RWPE2 (cell line): ENCODE measurements at places on chromosomes 1 and 21.

- no peak for DNase-seq
Measured at GRCh38 chr1:86504895-86505563, 36.3 kb downstream of the CLCA1 start.

DNA sequence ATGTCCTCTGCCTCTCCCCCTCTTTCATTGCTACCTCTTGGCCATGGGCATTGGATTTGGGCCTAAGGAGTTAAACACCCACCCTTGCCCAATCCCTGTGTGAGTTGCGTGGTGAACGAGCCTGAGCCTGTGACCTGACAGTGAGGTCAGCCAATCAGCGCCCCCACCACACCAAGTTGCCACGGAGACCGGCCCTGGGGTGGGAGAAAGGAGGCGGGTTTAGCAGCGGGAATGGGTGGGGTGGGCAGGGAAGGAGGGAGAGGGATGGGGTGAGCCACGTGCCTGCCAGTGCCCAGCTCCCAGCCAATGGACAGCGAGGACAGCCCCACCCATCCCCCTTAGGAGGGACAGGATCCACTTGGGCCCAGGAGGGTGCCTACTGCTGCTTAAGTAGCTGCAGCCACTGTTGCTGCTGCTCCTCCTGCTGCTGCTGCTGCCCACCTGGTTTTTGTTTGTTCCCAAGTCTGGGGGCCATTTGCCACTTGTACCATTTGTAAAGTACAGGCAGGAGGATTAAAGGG lies 9.5 kb downstream of the ZBTB7B start:
- peak; percentile 90 for DNase-seq

- no peak for DNase-seq
Measured at GRCh38 chr1:230067419-230067870, 407 bp downstream of the GALNT2 start.

DNA sequence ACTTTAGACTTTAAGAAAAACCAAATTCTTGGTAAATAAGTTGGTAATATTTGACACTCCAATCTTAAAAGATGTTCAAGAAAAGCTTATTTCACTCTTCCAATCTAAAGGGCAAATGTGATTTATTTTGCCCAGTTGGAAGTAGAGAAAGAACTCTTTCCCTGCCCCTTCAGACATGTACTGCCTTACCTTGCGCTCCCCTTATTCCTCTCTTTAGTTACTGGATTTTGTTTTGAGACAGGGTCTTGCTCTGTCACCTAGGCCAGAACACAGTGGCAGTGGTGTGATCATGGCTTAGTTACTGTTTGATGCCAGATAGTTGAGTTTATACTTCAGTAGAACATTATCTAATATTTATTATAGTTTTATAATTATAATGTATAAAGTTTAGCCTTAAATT lies 27.5 kb downstream of the FUBP1 start:
- DNase-seq: no peak

GRCh38 chr1:197106869-197107268 lies 39.6 kb downstream of the ASPM start:
- no peak for DNase-seq

DNA sequence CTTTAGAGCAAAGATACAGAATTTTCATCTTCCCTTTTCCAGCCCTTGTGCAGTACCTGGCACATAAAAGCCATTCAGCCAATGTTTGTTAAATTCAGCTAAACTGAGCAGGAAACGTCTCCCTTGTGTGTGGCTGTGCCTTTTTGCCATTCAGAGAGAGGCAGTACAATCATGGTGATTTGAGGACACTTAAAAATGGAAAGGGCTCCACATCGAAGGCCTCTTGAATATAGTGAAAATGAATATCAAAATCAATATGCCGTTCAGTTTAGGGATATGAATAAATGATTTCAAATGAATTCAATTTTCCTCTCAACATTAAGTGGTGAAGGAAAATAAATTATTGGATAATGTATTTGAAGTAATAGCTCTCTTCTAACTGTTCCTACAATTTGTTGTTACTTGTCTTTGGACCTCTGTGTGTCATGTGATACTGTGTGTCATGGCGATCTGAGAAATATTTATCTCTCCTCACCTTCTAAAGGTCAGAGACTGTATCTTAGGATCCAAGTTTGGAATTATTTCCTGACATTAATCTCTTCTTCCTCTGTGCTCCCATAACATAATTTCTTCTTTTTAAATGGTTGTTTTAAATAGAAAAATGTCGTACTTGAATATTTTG lies 355.6 kb upstream of the ST6GALNAC5 start:
- DNase-seq: no peak

DNA sequence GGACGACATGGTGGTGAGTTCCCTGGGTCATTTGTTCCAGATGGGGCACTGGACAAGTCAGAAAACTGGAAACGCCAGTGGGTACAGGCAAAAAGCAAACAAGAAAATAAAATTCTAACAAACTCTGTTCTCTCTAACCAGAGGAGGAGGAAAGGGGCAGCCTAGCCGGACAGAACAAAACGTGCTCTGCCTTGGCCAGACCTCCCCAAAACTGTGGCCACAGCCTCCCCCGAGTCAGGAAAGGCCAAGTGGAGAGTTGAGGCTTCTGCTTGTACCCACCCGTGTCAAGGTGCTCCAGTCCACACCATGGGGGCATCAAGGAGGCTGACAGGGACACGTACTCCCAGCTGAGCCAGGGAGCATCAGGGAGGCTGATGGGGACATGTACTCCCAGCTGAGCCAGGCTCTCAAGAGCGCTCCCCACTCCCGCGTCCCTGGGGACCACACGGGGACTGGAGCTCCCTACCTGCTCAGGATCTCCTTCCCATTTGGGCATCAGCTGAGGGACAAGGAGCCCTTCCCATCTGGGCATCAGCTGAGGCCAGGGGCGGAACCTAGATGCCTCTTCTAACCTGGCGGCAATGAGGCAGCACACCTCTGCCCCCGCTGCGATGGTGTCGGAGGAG lies 154.8 kb upstream of the COL6A1 start:
- peak; percentile 49 for DNase-seq

GRCh38 chr1:113871597-113872113 lies at the start of gene PTPN22:
Gene PTPN22 (minus strand): TSS chr1:113871712.
- DNase-seq: no peak

DNA sequence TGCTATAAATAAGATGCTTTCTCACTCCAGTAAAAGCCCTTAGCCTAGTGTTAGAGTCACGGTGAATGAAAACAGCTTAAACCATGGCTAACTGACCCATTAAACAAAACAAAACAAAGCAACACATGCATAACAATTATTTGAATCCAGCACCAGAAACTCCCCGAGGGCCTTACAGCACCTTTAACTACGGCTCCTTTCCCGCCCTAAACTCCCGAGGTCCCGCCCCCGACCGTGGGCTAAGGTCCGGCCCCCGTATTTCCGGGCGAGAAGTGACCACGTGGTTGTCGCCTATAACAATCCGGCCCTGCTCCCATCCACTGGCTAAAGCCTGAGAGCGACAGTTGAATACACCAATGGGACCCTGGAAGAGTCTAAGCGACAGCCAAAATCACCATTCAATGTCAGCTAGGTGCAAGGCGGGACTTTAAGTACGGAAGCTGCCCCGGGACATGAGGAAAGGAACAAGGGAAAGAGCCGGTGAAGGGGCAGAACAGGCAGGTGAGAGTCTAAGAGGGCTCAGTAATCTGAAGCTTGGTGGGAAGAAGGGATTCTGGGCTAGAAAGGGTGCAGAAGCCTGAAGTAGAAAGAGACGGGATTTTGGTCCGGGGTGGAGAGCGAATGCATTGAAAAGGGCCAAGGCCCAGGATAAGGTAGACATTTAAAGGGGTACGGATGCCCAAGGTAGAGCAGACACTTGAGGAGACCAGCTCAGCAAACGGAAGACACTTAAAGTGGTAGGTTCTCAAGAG lies at the start of gene FLAD1:
FLAD1 (plus strand) TSS at position 448 of the 752 bp plus-strand sequence. CDS start 351 bp downstream, outside the sequence.
- peak; percentile 98 for DNase-seq

DNA sequence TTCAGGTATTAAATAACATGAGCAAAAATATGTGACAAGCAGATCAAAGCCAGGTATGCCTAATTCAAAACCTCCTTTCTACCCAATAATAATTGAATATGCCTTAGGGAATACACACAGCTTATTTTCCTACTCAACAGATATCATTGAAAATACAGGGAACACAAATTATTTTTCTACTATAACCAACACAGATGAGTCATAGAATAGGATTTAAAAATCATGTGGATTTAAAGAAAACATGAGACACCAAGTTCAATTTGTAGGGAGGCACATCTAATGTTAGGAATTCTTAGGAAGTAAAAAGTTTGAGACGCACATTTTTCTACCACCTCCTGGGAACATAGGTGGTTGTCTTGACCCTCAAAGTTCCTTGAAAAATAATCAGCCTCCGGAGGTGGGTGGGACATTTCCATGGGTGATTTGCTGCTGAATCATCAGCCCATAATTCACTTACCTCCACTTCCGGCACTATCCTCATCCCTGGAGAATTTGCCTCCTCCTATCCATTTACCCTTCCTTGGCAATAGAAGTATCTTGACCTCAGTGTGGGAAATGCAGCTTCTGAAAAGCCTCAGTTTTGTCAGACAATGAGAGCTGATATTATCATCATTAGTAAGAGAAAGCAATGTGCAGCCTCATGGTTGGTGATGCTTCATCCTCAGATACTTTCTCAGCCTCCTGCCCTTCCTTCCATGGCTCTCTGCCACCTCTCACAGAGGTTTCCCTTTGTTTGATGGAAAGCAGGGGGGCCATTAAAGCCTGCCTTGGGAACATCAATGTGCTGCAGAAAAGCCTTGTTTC lies 33.5 kb upstream of the RGS4 start:
- peak; percentile 85 for DNase-seq

DNA sequence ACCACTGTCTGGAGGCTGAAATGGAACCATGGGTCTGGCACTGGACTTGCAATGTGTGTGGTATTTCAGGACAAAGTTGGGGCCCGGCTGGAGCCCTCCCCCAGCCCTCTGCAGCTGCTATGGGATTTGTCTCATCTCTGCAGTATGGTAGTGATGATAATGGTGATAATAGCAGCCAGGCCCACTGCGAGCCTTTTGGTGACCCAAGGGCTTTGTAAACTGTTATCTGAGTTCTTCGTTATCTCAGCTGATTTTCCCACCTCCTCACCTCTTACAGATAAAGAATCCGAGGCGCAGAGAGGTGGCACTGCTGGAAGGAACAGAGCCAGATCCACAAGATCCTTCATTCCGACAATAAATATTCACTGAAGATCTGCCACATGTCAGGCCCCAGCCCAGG lies 11.7 kb upstream of the WNT4 start:
- no peak for DNase-seq

DNA sequence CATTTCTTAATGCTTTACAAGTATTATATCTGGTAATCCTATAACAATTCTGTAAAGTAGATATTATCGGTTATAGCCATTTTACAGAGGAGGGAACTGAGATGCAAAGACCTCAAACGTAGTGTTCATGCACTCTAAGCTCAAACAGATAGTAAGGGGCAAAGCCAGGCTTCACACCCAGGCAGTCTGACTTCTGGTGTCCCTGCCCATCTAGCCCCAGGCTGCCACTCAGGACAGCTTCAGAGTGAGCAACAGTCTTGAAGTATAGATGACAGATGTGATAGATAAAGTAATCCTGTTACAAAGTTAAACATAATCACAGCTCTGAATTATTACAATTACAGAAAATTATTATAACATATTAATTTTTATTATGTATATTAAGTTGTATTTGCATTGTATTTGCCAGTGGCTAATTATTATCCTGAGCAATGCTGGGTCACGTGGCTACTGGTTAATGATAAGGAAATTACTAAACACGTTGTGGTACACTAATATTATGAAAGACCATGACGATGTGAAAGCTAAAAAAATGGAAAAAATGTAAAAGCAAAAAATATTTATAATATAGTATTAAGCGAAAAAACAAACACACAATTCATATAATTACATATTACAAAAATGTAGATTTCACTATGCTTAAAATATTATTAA lies 6.1 kb upstream of the TRAF3IP3 start:
- DNase-seq: no peak

DNA sequence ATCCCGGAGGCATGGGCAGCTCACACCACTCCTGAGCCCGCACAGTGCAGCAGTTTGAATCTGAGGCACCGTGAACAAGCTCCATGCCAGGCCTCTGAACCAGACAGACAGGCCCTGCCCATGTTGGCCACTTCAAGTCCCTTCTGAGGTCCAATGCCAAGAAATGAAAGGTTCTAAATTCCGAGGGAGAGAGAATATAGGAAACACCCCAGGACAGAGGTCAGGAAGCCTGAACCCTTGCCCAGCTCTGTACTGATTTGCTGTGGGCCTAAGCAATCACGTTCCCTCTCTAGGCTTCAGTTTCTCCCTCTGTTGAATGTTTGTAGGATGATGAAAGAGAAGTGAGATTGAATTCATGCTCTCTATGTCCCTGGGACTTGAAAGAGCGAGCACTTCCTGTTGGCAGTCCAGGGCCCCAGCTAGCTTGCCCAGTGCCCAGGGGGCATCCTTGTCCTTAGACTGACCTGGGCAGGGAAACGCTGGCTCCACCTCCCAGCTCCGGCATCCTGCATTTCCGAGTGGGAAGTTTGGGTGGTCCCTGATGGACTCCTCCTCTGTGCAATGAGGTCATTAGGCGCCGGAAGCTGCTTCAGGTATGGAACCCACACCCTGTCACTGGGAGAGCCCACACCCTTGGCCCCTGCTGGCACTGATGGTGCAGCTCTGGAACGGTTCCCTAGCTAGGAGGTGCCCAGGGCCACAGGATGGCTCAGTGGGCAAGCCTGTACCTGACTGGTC lies 242.4 kb upstream of the TMEM51 start:
- DNase-seq: peak; percentile 82

- DNase-seq: no peak
Measured at GRCh38 chr21:25953659-25954058, 216.9 kb downstream of the APP start.

DNA sequence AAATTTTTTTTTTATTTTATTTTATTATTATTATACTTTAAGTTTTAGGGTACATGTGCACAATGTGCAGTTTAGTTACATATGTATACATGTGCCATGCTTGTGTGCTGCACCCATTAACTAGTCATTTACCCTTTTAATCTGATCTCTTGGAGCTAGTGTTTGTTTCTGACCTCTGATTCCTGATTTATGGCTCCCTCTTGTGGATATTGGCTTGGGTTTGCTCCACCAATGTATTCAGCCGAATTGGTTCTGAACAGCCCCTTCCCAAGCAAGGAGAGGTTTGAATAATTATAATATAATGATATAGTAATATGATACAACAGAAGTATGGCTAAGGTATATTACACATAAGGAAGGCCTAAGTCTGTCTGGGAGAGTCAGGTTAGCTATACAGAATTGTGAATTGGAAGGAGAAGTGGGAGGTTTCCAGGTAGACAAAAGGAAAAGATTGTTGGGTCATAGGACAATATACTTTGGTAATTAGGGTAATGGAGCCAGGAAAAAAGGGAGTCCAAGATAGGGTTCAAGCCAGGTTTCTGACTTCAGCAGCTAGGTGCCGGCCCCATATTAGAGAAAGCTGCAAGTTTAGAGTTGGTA lies 53.1 kb upstream of the HMCN1 start:
- DNase-seq: no peak
